ENCODE measurements at places on chromosomes 16 and 17.

- no peak for DNase-seq
Measured at GRCh38 chr16:3152991-3153368, 18.2 kb downstream of the ZNF213 start.

GRCh38 chr17:16910341-16910740 is 61.6 kb downstream of the TNFRSF13B start:
- no peak for DNase-seq

DNA sequence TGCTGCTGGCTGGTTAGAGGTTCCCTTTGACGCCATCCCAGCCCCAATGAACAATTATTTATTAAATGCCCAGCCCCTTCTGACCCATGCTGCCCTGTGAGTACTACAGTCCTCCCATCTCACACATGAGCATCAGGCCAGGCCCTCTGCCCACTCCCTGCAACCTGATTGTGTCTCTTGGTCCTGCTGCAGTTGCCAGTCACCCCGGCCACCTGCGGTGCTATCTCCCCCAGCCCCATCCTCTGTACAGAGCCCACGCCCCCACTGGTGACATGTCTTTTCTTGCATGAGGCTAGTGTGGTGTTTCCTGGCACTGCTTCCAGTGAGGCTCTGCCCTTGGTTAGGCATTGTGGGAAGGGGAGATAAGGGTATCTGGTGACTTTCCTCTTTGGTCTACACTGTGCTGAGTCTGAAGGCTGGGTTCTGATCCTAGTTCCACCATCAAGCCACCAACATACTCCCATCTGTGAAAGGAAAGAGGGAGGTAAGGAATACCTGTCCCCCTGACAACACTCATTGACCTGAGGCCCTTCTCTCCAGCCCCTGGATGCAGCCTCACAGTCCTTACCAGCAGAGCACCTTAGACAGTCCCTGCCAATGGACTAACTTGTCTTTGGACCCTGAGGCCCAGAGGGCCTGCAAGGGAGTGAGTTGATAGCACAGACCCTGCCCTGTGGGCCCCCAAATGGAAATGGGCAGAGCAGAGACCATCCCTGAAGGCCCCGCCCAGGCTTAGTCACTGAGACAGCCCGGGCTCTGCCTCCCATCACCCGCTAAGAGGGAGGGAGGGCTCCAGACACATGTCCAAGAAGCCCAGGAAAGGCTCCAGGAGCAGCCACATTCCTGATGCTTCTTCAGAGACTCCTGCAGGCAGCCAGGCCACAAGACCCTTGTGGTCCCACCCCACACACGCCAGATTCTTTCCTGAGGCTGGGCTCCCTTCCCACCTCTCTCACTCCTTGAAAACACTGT is 11.3 kb downstream of the CX3CL1 start:
- DNase-seq = peak; percentile 39

- no peak for DNase-seq
Measured at GRCh38 chr17:59634632-59635541, 15.2 kb downstream of the CLTC start.

GRCh38 chr16:3212567-3212966 is 22.4 kb downstream of the ZNF200 start:
- DNase-seq = no peak

DNA sequence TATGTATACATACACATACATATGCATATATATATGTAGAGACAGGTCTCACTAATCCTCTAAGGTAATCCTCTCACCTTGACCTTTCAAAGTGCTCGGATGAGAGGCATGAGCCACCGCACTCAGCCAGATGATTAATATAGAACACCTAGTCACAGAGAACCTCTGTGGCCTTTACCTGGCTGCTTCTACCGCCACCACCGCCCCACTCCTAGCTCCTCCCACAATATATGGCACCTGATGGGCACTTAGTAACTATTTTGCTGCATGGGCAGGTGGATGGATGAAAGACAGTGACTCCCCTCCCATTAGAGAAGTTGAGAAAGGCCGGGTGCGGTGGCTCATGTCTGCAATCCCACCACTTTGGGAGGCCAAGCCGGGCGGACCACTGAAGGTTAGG is 16.7 kb upstream of the ATP2C2 start:
- DNase-seq = no peak

DNA sequence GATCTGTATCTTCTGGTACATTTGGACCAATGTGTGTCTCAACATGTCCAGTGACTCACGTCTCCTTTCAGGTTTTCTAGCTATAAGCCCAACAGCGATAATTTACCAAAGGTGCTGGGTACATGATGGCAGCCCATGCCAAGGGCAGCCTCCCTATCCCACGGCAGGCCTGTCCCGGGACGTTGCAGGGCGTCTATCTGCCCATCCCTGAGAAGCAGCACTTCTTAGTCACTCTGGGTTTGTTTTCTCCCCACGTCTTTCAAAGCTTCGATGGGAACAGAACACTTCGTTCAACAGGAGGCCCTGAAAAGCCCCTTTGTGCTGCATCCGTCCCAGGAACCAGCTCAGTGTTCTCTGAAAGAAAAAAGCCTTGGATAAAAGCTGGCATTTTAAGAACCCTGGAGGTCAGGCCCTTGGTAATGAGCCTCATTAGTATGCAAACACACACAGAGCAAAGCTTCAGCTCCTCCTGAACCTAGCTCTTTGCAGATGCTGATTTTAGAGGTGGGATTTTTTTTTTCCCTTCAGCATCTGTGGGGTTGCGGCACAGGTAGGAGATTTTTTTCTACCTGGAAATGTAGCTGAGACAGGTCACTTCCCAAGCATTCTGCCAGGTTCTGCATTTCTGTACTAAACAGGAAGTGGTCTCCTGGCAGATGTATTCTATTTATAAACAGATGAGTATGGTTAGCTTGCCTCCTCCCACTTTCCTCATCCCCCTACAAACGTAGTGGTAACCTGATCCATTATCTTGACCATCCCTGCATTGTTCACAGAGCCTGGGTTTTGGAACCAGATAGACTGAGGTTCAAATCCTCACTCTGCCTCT is 17.5 kb upstream of the MT4 start:
- DNase-seq = no peak

DNA sequence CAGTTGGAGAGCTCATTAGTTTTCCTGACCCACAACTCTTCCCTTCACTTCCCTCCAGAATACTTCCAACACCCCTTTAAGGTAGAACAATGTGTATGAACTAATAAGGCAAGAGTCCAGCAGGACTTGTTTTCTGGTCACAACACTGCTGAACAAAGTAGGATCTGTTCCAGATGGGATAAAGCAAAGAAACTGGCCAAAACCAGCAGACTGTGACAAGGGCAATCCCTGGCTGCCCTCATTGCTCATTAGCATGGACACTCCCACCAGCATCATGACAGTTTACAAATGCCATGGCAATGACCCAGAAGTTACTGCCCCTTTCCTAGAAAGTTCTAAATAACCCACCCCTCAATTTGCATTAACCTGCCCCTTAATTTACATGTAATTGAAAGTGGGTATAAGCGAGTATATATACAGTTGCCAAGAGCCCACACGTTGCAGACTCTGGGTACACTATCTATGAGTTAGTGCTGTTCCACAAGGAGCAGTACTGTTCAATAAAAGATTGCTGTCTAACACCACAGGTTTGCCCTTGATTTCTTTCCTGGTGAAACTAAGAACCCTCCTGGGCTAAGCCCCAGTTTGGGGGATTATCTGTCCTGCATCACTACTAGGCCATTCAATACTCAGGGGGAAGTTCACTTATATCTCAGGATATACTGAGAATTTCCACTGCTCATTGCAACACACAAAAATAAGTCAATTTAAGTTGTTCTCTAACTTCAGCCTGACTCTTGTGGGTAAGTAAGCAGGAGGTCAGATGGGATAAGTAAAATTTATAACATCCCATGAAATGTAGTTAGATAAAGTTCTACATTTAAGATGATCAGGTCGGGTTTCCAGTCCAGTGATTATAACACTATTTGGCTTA is 82.3 kb downstream of the SSH2 start:
- no peak for DNase-seq

DNA sequence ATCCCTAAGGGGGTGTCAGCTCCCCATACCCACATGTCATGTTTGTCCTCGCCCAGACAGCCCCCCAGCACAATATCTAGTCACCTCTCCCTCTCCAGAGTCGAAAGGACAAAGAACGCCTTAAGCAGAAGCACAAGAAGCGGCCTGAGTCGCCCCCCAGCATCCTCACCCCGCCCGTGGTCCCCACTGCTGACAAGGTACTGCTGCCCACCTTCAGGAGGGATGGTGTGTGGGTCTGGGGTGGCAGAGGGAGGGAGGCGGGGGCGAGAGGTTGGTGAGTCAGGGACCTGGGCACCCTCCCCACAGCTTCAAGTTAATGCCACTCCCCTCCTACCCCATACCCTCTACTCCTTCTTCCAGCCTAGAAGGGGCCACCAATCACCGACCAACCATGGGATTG is 7.5 kb downstream of the MLLT6 start:
- no peak for DNase-seq

GRCh38 chr17:73851091-73851490 is 206.8 kb upstream of the SDK2 start:
- DNase-seq = no peak

DNA sequence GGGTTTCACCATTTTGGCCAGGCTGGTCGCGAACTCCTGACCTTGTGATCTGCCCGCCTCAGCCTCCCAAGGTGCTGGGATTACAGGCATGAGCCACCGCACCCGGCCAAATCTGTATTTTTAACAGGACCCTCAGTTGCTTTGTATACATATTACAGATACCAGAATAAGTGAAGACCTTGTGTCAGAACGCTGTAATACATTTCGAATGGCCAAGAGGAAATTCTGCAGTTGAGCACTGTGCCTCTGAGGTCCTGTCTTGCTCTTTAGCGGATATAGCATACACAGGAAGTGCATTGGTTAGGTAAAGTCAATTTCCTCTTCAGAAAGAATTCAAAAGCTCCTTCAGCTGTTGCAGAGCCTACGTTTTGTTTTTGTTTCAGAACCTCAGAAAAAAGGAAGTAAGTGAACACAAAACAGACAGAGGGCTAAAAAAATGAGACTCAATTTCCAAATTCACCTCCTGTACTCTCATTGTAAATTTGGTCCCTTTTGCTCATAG is 15.7 kb downstream of the CRLF3 start:
- DNase-seq = no peak

DNA sequence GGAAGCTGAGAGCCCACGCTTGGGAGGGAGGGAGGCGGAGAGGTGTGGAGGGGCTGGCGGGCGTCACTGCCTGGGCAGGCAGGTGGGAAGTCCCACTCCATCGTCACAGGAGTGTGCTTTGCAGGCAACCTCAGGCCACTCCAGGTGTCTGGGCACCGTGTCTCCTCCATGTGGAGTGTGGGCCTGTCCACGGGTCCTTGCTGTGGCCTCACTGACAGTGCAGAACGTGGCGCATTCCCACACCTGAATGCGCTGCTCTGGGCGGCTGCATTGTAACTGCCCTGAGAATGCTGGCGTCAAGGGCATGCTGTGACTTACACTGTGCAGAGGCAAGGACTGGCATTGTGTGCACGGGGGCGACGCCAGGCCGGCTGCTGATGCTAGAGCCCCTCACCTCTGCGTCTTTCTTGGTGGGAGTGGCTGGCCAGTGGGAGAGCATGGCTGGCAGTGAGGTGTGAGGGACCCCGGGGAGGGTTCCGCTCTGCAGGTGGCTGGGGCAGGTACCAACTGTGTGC is 66.4 kb downstream of the BANP start:
- no peak for DNase-seq

DNA sequence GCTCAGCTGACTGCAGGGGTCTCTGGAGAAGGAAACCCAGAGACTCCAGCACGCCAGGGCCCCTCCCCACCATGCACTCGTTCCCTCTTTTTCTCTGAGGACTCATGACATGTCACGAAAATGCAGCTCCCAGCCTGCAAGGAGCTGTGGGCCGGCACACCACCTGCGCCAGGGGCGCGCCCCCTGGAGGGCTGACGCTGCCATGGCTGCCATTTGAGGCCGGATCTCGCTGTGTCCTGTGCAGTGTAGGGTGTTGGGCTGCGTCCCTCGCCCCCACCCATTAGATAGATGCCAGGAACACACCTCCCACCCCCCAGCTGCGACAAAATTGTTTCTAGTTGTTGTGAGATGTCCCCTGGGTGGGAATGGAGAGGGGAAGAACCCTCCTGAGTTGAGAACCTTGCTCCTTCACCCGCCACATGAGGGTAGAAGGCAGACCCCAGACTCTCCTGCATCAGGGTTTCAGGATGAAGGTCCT is 8.2 kb downstream of the SYNGR2 start:
- DNase-seq = peak; percentile 79

DNA sequence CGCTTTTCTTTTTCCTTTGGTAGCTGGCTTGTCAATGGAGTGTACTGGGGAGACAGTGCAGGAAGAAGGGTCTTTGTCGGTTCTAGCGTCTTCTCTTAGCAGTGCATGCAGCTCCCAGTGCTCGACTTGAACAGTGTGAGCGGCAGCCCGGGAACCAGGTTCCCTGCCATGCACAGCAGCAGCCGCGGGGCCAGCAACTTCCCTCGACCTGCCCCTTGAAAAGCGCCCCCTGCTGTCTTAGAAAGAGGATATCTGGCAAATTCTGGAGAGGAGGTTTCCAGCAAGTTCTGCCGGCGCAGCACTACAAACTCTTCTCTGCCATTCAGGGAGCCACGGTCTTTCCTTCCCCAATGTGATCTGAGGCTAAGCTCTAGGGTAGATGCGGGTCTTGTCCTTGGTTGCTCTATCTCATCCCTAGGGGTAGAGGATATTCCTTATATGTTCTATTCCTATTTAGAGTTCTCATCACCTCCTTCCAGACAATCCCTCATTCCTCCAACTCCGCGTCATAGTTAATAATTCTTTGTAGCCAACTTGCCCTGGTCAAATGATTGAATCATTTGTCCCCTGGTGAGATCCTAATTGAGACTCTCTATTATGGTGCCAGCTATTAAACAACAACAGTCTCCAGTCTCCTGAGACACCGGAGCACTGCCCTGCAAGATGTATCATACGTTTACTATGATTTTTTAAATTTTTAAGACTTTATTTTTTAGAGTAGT is 451.3 kb downstream of the PMP22 start:
- DNase-seq = no peak

DNA sequence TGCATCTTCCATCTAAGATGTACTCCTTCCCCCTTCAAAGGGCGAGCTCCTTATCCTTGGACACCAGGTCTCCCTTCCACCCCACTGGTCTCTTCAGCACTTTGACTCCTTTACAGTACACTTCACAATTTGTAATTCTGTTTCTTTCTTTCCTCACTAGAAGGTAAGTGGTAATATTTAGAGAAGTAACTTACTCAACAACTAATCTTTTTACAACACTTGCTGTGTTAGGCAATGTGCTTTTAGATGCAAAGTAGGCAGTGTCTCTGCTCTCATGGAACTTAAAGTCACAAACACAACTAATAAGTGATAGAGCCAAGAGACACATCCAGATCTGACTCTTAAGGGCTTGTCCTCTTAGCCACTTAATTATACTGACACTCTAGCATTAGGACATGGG is 6.4 kb downstream of the SIAH1 start:
- DNase-seq = no peak
